ENCODE measurements at places on chromosomes 7 and 10.

DNA sequence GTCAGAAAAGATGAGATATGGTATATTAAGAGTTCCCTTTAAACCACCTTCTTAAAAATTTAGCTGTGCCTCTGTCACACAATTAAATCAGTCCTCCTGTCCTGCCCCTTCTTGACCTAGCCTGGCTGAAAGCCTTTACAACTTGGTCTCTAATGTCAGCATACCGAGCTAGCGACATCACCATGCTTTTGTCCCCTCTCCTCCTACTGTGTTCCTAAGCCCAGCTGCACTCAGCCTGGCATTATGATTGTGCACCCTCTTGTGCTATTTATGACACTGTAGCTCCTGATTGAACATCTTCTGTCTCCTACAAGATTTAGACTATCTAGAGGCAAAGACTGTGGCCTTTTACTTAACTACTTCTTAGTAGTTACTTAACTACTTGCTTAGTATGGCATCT is 29.2 kb downstream of the TDRD1 start:
- no peak for DNase-seq

GRCh38 chr7:99499371-99499720 is 735 bp downstream of the ZNF394 start:
- DNase-seq = no peak

DNA sequence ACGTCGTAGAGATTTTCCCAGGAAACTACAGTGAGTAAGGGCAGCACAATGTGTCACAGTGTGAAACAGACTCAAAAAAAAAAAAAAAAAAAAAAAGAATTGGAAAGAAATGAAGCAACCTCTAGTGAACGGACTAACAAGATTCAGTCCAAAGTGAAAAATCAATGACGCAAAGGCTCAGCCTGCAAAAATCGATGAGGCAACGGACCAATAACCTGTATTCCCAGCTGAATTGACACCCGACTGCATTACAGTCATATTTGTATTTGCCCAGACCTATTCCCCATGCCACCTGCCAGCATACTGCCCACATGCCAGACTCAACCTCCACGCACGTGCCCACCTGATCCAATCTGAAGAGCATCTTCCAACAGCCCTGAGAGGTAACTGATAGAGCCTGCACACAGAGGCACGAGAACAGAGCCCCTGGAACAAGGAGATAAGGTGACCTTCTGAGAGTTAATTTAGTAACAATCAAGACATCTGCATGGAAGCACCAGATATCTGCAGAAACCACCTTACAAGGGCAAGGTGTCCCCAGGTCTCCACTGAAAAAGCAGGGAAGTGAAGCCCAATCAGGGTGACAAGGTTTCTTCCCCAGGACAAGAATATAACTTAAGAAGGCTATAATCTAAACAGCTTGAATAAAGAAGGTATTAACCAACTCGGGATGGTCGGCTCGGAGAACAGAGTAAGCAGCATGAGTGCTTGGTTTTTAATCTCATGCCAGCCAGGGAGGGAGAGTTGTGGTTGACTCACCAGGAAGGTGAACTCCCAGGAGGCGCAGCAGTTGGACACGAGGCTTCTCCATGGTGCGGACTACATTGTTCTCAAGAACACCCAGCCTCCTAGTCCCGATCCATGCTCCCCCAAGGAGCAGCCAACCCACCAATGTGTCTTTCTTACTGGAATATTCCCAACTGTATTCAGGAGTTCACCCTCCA is 48.5 kb downstream of the PLXNA4 start:
- no peak for DNase-seq

DNA sequence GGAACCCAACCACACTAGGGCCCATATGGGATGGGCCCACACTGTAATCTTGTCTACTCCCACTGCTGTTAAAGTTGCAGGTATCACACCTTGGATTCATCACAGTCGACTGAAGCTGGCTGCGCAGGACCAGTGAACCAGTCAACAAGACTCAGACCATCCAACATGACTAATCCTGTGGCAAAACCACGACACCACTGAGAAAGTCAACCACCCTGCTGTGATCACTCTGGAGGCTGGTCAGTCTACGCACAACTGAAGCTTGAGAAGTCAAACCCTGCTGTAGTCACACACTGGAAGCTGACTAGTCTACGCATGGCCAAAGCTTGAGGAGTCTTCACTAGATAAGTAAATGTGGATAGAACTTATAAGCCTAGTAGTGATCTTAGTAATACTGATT is 9.6 kb upstream of the CYREN start:
- no peak for DNase-seq

GRCh38 chr7:20542594-20542993 is 72.9 kb upstream of the ABCB5 start:
- DNase-seq = peak; percentile 49

DNA sequence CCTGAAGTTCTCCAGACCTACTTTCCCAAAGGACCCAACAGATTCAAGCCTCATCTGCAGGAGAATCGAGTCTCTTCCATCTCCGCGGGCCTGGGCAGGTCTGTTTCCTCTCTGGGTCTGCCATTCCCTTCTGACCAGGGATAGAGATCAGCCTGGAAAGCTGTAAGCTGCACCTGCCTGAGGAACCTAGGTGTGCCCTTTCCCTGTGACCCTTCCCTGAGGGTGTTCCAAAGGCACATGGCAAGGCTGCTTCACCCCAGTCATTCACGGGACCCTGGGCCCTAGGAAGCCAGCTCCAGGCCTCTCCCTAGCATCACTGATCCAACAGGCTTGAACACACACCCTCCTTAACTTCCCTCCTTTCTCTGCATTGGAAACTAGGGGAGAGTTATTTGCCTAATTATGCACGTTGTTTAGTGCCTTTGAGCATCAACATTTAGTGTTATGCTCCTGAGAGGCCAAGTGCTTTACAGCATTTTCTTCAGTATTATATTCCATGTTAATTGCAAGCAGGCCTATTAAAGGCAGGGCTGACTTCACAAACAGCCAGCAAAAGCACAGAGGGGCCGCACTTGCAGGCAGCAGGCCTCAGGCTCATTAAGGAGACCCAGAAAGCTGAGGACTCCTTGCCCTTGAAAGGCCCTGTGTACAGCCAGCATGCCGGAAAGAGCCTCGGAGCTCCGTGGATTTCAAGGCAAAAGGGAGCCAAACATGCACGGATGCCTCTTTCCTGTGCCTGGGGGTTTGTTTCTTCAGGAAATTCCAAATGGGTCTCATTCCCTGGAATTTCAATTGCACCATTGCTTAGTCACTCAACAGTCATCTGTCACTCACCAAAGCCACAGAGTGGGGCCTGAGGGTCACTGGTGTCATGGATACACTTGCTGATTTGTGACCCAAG is 91.0 kb upstream of the FAM20C start:
- no peak for DNase-seq

GRCh38 chr7:73742753-73743641 is 4.4 kb upstream of the ABHD11 start:
- no peak for DNase-seq

GRCh38 chr7:78057571-78057970 is 259.0 kb downstream of the PHTF2 start:
- DNase-seq = no peak

GRCh38 chr10:126130271-126130710 is 233.9 kb downstream of the FANK1 start:
- no peak for DNase-seq

DNA sequence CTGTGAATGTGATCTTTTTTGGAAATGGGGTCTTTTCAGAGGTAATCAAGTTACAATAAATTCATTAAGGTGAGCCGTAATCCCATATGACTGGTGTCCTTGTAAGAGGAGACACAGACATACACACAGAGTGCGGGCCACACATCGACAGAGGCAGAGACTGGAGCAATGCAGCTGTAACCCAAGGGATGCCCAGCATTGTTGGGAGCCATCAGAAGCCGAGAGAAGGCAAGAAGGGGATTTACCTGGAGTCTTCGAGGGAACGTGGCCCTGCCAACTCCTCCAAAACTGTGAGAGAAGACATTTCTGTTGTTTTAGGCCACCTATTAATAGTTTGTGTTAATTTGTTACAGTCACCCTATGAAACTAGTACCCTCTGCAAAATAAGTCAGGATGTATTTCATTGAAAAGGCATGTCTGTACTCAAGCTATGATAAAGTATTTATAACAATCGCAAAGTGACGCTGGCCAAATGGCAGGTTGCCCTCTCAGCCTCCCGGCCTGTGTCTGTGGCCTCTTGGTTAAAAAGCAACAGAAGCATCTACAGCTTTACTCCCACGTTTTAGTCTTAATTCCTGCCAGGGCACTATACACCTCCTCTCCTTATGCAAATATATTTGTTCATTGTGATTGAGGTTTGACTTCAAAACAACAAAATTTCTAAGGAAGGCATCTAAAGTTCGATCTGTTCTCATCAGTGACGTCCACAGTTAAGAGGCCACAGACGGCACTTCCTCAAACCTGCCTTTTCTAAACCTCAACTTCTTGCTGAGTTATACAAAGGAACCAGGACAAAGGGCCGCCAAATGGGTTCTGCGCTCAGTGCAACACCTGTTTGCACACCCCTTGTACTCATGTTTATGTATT is 46.8 kb downstream of the HIPK2 start:
- DNase-seq = no peak

GRCh38 chr7:102284891-102285539 is 1.7 kb upstream of the SH2B2 start:
- DNase-seq = no peak

GRCh38 chr7:158495216-158495615 is 92.4 kb downstream of the PTPRN2 start:
- DNase-seq = no peak

DNA sequence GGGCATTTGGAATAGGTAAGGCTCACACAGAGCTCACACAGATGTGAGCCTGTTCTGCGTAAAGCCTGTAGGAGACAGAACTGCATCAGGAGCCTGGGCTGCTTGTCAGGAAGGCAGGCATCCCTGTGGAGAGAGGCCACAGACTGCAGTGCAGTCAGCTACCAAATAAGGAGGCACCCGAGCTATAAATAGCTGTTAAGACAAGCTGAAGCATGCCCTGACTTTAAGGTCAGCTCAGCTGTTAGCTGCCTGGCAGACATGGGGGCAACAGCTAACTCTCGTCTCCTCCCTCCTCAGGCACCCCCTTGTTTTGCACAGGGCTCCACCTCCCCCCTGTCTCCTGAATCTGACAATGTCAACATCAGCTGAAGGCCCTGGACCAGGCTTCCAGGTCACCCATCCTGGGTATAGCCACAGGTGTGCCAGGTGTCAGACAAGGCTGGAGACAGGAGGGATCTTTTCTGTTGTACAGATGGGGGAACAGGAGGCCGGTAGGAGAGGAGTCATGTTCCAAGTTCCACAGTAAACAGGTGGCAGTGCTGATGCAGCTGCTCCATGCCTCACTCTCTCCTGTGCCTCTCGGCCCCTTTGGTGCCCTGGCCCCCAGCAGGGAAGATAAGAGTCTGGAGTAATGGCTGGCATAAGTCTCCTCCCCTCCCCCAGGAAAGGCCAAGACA is 27.6 kb upstream of the MKRN1 start:
- DNase-seq = no peak

DNA sequence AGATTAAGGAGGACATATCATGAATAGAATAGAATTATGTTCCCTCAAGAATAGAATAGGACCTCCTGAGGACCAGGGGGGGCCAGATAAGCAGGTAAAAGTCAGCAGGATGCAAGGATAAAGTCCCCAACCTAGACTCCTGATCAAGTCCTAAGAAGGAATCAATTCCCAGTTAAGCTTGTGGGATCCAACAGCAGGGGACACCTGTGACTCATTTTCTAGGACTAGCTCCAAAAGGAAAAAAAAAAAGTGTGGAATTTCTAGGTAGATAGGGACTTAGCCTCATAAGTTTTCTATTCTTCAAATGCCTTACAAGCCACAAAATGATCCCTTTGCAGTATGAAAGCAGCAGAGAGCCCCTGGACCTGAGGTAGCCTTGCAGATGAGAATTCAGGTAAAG is 336.2 kb downstream of the WDR11 start:
- DNase-seq = no peak

DNA sequence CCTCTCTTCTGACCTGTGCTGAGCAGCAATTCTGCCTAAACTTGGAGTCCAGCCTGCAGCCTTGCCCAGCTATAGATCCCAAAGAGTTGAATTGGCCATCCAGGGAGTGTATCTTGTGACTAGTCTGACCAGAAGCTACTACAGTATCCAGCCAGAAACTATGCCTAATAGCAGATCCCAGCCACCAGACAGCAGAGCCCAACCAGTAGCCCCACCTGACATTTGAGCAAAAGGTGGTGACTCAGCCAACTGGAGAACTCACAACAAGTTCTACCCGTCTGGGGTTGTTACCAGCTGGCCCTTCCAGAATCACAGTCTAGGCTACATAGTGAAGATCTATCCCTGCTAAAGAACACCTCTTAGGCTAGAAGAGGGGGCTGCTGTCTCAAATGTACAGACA is 315.0 kb downstream of the CRPPA start:
- DNase-seq = no peak

DNA sequence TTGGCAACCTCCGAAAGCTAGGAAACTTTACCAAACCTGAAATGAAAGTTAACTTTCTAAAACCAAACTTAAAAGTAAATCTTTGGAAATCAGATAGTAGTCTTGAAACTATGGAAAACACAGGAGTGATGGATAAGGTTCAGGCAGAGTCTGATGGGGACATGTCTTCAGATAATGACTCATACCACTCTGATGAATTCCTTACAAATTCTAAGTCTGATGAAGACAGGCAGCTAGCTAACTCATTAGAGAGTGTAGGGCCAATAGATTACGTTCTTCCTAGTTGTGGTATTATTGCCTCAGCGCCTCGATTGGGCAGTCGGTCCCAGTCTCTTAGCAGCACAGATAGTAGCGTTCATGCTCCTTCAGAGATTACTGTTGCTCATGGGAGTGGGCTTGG is 45.9 kb downstream of the MCMBP start:
- no peak for DNase-seq

DNA sequence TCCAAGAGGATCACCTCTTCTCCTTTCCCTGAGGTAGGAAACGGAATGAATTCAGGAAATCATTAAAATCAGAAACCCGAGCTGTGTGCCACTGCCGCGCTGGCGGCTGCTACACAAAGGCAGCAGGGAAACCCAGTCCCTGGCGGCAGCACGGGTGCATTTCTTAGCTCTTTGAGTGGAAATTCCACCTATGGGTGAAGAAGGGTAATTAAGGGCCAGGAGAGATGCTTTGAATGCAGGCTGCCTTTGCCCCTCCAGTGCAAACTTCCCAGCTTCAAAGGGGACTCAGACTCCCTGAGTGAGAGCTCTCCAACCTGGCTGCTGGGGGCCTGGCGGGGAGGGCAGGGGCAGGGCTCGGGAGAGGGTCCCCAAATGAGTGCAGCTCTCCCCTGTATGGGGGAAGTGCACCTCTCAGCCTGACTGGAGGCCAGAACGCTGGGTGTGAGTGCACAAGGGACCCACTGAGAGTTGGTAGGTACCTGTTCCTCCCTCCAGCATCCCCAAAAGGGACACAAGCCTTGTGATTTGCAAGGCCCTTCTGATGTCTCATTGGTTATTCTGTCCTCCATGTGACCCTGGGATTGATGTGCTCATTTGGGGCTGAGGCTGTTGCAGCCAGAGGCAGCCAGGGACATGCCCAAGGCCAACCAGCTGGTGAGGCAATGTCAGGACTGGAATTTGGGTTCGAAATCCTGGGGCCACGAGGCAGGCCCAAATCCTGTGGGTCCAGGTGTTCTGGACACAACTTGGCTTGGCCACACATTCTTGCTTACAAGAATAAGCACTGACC is 16.3 kb upstream of the ZMIZ1 start:
- no peak for DNase-seq
